Activated naive CD4-positive, alpha-beta T cell treated with Interleukin-2 at 50 U/mL for 16 hours (primary cell): ENCODE measurements at places on chromosomes 2 and 18.

GRCh38 chr2:134268265-134268664, 14.4 kb downstream of the MGAT5 start:
- no peak for DNase-seq

DNA sequence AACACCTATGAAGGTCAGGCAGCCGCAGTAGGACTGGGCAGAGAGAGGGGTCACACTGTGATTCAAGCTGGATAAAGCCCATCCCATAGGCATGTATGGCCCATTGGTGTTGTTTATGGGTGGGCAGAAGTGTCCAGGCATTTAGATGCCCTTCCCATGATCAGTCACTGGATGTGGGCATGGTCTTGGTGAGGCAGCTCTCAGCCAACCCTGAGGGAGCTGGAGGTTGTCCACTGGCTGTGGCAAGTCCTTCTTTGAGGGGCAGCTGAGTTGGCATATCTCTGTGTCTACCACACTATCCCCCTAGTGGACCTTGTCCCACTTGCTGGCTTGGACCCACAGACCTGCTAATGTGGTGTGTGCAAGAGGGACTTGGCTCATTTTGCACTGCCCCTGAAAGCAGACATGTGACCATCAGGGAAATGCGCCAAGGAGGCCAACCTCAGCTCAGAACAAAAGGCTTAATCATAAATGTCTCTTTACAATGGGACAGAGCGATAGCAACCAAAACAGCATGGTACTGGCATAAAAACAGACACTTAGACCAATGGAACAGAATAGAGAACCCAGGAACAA, 82.0 kb downstream of the TMEM17 start:
- DNase-seq = no peak

GRCh38 chr2:241882091-241882625, 12.6 kb downstream of the RTP5 start:
- DNase-seq = peak; percentile 66

DNA sequence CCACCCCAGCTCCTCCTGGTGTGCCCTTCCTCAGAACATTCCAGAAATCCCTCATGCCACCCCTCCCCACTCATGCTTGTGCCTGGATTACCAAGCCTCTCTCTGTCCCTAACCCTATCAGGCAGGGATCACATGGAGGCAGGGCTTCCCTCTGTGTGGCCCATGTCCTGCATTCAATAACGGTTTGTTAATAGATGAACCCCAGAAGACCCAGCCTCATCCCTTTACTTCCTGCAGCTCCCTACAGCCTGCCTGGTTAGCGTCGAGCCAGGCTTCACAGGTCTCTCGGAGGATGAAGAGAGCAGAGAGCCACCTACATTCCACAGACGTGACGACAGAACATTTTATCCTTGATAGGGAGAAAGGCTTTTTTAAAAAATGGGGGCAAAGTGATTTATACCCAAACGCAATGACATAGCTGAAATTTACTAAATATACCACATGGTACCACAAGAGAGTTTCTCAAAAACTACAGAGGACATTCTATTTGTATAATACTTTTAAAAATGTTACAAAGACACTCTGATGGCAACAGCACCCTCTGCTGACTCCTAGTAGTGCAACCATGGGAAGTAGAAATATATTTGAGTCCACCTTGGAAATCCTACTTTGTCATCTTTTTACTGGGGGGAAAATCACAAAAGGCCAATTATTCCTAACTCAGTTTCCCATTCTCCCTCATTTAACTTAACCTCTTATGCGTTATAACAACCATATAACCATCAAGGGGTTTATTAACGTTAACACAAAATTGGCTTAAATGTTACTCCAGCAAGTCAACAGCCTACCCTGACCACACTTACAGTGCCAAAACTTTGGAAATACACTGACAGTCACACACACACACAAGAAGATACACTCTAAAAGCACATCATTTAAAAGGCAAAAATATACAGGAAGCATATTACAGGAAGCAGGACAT, 30.7 kb downstream of the FBXO15 start:
- no peak for DNase-seq

DNA sequence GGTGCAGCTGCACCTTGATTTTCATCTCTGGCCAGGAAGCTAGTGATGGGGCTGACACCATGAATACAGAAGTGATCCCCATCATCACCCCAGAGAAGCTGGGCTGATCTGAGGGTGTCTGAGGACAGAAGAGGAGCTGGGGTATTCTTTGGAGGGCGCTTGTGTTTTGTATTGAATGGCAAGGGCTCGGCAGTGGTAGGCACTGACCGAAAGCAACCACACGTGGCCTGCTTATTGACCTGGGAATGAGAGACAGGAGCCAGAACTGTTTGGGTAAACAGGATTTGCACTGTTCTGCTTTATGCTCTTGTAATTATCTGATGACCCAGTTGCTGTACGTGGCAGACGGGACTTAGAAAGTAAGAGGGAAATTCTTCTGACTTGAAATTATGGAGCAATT, 62.6 kb upstream of the RPL31 start:
- no peak for DNase-seq

DNA sequence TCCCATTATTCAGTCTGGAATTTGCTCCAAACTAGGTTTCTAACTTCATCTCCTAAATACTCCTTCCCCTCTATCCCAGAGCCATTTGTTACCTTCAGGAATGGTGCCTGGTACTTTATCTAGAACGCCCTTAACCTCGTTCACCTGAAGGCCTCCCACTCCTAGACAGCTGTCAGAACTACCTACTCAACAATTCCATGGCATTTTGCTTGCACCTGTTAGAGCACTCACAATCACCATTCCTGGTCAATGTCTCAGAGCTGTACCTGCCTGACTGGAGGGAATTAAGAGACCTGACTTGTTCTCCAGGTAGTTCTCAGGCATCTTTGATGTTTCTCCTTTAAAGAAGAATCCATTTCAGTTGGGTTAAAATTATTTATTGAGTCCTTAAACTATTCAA, 88.9 kb downstream of the GAREM1 start:
- DNase-seq = no peak

DNA sequence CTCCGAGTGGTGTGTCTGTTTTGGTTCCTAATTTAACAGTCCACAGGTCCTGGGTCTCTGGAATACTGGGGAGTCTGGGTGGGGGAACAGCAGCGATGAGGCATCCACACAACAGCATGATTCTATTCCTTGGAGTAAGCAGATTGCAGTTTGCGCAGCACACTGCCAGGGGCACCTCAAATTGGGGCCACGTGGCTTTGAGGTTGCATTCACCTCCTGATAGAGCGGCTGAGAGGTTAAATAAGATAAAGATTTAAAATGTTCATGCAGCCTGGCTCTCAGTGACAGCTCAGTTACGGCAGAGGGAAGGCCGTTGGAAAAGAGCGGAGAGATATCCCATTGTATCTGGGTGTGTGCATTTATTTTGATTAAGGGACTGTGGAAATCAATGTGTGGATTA, 202.3 kb downstream of the ASB1 start:
- no peak for DNase-seq

DNA sequence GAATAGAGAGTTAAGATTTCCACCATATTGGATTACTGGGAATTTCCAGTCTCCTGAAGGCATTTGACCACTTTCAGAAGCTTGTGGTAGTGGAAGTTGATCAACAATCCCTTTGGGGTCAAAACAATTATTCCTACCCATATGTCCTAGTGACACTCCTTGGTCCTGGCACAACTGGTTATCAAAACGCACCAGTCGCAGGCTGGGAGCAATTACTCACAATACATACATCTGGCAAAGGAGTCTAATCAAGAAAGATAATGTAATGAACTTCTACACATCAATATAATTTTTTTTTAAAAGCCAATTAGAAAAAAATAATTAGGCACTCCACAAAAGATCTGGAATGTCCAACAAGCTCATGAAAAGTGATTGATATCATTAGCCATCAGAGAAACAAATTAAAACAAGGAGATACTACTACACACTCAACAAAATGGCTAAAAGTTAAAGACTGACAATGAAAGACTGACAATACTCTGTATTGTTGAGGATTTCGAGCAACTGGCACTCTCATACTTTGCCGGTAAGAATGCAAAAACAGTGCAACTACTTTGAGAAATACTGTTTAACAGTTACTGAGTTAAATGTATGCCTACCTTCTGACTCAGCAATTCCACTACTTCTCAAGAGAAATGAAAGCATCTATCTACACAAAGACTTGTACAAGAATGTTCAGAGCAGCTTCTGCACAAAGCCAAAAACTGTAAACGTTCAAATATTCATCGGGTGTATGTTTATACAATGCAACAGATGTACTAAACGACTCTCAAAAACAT, 2.0 kb downstream of the INO80C start:
- no peak for DNase-seq

DNA sequence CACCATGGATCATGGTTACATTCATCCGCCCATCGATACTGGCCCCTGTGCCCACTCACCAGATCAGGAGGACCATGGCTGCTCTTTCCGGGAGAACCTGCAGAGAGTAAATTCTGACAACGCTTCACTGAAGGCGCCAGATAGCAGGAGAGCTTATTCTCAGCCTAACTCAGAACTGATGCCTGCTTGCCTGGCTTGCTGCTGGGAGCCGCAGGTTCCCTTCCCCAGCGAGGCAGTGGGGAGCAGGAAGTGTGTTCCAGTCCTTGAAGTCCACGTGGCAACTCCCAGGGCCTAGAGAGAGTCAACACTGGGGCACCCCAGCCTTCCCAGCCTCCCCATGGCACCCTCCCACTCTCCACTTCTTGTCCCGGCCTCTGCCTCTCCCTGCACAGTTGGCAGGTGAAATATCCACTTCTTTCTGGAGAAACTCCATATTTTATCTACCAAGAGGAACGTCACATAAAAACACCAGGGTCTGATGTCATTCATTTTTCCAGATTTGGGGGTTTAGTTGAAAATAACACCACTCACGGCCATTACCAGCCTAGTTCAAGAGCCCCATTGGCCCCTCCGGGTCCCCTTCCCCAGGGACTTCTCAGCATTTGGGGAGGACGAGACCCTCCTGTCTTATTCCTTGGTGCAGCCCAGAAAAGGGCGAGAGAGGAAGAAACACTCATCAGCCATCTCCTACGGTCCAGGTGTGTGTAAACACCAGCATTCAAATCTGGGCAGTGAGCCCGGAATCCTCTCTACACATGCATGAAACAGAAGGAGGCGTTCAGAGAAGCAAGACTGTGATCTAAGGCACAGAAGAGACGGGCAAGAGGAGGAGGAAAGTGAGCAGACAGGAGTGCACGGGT, 3.5 kb upstream of the TUBB6 start:
- DNase-seq = no peak

- DNase-seq = no peak
These were observed 111.4 kb downstream of the METTL4 start for GRCh38 chr18:2459886-2460285.
